ENCODE measurements at places on chromosomes 4 and X.
A peak's percentile ranks its signal among the peaks of the same experiment; 100 is the strongest.

DNA sequence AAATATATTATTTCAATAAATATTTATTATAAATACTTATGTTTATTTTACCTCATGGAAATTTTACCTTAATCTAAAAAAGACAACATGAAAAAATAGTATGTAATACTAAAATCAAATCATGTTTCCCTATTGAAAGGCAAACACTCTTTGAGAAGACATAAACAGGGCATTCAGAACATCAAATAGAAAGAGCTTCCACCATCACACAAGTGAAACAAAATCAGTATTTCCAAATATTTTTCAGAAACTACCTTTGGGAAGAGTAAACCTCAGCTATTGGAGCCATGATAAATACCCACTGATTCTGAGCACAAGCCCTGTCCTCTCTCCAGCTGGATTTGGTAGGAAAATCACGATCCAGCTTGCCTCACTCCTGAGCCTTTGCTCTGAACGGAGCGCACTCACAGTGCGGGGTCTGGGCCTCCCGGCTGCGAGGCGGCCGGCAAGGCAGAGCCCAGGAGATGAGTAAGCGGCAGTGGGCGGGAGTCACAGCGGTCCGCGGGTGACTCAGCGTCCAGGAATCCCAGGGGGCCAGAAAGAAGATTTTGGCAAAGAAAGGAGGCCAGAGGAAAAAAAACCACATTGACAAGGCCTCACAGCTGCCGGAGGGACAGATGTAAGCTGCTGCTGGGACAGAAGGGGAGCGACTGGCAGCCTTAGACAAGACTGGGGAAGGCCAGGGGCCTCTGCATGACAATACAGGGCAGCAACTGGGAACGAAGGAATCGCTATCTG is 14.7 kb upstream of the ANXA5 start:
- DNase-seq: peak; percentile 28

GRCh38 chr4:145936997-145937901 is 1.4 kb downstream of the ZNF827 start:
- peak; percentile 58 for DNase-seq

DNA sequence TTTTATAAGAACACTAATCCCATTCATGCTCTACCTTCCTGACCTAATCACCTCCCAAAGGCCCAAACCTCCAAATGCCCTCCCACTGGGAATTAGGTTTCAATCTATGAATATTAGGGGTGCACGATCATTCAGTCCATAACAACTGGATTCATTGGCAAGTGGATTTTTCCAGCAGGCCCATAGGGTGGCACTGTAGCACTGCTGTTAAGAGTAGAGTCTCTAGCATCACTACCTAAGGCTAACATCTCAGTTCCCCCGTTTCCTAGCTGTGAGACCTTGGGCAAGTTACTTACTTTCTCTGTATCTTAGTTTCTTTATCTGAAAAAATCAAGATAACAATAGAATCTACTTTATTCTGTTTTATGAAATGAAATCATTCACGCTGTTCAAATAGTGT is 315.8 kb downstream of the STIM2 start:
- no peak for DNase-seq

- DNase-seq: no peak
Observed at GRCh38 chr4:148800336-148800885, 358.2 kb upstream of the NR3C2 start.

- DNase-seq: no peak
Observed at GRCh38 chr4:184479516-184479950, 5.2 kb upstream of the IRF2 start.

GRCh38 chrX:52574416-52575275 is 57.8 kb upstream of the XAGE1B start:
- peak; percentile 8 for DNase-seq

DNA sequence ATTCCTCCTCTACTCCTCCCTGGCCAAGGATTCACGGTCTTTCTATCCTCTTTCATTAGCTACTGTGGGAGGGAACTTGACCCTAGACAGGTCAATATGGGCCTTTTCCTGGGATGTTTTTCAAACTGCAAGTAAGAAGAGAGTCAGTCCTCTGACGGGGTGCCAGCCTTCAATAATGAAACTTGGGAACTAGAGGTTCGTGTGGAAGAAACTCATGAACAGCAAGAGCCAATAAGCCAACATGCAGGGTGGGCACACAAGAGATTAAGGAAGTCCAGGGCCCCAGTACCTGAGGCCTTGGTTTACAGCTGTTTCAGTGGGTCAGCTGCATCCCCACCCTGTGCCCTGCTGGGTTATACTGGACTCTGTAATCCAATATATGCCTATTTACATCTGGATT is 49.3 kb downstream of the LIMCH1 start:
- no peak for DNase-seq

DNA sequence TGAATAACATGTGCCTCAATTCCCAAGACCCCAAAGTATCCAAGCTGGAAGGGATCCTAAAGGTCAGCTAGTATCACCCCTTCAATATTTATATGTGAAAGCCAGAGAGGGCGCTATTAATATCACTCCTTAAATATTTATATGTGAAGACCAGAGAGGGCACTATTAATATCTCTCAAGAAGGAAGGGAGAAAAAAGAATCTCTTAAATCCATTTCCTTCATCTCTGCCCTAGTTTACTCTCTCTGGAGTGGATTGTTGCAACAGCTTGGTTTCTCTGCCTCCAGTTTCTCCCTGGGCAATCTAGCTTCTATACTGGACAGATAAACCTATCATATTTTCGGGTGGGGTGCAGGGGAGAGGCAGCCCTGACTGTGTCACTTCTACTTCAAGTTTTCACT is 31.6 kb upstream of the MSN start:
- no peak for DNase-seq

DNA sequence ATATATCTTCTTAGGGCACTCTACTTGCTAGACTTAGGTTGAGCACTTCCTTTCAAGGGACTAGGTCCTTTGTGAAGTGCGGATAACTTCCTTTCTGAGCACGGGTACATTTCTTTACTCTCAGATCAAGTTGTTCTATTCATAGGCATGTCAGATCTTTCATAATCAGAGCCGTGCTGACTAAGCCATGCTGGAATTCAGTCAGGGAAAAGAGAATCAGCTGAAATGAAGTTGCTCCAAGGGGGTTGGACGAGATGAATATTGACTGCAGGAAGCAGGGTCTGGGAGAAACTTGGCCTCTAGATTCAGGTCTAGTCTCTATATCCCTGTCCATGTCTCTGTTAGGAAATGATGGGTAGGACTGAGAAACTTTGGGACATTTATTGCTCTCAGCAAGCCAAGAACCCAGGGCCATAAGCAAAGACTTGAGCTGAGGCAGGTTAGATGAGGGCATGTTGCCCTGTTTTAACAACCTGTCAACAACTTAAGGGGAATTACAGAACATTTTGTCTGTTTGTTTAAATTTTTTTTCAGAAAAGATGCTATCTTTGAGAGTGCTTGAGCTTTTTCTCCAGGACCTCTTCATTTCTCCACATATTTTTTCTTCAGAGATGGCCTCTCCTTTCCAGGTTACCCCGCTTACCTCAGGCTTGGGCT is 28.3 kb downstream of the AREG start:
- peak; percentile 23 for DNase-seq

DNA sequence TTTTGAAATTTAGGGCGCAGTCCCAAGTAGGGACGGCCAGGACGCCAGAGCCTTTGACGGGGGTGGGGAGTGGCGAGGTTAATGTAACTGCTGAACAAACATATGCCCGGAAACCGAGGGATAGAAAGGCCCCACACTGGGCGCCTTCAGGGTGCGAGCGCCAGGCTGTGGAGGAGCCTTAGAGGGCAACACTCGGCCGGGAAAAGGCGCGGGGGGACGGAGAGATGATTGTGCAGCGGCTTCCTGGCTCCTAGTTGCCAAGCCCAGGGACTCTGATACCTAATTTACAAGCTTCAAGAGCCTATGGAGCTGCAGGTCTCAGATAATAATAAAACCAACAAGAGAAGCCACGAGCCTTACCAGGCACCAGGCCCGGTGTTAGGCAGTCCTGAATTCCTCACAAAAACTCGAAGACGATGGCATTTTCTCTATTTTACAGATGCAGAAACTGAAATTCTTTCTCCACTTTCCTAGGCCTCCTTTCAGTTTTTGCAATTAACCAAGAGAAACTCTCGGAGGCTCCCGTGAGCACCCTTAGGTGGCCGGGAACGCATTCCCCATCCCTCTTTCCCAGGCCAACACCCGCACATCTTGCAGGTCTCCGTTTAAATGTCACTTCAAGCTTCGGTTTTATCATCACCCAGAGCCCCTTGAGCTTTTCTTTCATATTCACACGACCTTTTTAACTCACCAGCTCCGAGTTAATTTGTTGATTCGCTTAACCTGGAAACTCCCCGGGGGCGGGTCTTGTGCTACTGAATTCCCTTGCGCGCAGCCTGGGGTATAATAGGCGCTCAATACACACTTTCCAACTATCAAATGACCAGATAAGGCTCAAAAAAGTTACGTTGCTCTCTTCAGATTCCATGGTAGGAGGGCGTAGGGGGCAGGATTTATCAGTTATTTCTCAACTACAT is 6.4 kb upstream of the GSX2 start:
- DNase-seq: no peak

GRCh38 chr4:109548655-109549054 is 11.4 kb upstream of the MCUB start:
- DNase-seq: no peak

- DNase-seq: no peak
Observed at GRCh38 chr4:145341381-145341780, 140.3 kb upstream of the SMAD1 start.

- DNase-seq: no peak
Observed at GRCh38 chr4:6395466-6396228, 76.8 kb downstream of the PPP2R2C start.

GRCh38 chr4:111991163-111991562 is 154.1 kb upstream of the FAM241A start:
- DNase-seq: no peak

DNA sequence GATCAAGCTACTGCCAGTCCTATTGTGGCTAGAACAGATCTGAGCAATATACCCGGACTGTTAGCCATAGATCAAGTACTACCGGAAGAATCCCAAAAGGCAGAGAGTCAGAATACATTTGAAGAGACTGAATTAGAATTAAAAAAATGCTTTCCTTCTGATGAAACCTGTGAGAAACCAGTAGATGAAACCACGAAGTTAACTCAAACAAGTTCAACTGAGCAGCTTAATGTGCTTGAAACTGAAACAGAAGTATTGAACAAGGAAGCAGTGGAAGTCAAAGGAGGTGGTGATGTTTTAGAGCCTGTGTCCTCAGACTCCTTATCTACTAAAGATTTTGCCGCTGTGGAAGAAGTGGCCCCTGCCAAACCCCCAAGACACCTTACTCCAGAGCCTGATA is 46.8 kb downstream of the WDR44 start:
- no peak for DNase-seq

DNA sequence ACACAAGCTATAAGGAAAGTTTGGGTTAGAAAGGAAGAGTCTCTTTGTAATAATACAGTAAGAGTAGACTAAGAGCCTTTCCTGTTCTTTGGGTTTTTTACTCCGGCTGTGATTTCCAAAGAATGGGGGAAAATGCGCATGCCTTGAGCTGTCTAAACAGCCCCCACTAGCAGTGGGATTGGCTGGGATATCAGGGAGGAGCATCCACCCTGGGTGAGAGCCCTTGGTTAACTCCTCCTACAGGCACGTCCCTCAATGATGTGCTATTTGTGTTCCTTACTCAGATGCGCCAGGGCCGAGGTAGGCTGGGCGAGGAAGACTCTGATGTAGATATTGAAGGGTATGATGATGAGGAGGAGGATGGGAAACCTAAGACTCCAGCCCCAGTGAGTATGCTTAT is 74.0 kb upstream of the OGT start:
- no peak for DNase-seq
